SJCRH30 (cell line): ENCODE measurements at places on chromosomes 5 and 9.

- peaks cover 11% of the 10 kb centered on the region for H3K4me1 ChIP-seq
- DNase-seq, result no peak
- H3K27me3 ChIP-seq, result no peaks in the 10 kb centered on the region
- no peaks in the 10 kb centered on the region for H3K36me3 ChIP-seq
- H3K27ac ChIP-seq, result no peak overlapping the region
- H3K4me3 ChIP-seq, result no peak overlapping the region
These were observed 2.4 kb upstream of the ARHGEF37 start for GRCh38 chr5:149578896-149579295.

DNA sequence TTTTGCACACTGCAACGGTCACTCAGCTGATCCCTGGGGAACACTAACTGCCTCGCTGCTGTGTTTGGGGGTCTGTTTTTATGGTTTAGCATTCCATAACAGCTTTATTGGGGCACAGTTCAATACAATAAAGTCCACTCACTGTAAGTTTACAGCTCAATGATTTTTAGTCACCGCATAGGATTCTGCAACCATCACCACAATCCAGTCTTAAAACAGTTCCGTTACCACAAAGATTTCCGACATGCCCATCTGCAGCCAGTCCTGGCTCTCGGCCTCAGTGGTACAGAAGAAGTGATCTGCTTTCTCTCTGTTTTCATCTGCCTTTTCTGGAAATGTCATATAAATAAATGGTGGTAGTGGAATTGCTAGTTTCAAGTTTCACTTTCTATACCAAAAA is 23.6 kb downstream of the OR2V2 start:
- no peaks in the 10 kb centered on the region for H3K4me1 ChIP-seq
- no peak overlapping the region for H3K27ac ChIP-seq
- no peaks in the 10 kb centered on the region for H3K36me3 ChIP-seq
- DNase-seq, result no peak
- H3K4me3 ChIP-seq, result no peak overlapping the region

GRCh38 chr5:108264533-108264932 is 117.4 kb downstream of the FBXL17 start:
- H3K4me3 ChIP-seq, result no peak overlapping the region
- no peaks in the 10 kb centered on the region for H3K27me3 ChIP-seq
- peak; percentile 20 for DNase-seq
- peaks cover 7% of the 10 kb centered on the region for H3K4me1 ChIP-seq
- H3K36me3 ChIP-seq, result no peaks in the 10 kb centered on the region
- H3K27ac ChIP-seq, result no peak overlapping the region

GRCh38 chr5:36105819-36106218 is 39.1 kb upstream of the UGT3A2 start:
- no peak overlapping the region for H3K27ac ChIP-seq
- H3K36me3 ChIP-seq, result peaks cover 15% of the 10 kb centered on the region
- H3K4me1 ChIP-seq, result no peaks in the 10 kb centered on the region
- DNase-seq, result no peak

DNA sequence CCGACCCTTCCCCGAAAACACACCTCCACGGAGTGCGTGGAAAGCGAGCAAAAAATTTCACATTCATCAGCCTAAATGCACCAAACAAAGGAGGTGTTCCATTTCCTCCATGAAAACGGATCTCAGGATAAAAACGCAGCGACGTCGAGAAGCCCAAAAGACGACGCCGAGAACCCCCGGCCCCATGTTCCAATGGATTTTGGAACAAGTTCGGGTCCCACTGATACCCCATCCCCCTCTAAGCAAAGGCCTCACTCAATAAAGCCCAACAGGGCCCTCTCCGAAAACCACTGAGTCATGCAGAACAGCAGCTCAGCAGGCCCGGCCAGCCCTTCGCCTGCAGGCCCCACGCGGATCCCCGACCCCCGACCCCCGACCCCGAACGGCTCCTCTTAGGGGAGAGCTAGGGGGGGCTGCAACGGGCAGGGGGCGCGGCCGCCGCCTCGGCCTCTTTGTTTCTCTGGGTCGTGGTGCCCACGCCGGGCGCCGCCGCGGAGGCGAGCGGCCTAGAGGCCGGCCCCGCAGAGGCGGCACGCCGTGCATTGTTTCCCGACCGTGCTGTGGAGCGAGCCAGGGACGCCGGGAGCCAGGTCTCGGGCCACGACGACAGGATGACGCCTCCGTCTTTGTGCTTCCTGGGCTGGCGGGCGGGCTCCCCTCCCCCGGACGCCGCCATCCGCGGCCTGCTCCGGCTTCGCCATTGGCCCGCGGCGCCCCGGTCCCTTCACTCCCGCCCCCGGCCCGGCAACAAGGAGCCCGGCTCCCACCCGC is 915 bp downstream of the ZFAND5 start:
- peaks cover 14% of the 10 kb centered on the region for H3K4me1 ChIP-seq
- DNase-seq, result peak; percentile 57
- peak overlapping the region; percentile 94 for H3K4me3 ChIP-seq
- peak overlapping the region; percentile 95 for H3K27ac ChIP-seq
- no peaks in the 10 kb centered on the region for H3K27me3 ChIP-seq

DNA sequence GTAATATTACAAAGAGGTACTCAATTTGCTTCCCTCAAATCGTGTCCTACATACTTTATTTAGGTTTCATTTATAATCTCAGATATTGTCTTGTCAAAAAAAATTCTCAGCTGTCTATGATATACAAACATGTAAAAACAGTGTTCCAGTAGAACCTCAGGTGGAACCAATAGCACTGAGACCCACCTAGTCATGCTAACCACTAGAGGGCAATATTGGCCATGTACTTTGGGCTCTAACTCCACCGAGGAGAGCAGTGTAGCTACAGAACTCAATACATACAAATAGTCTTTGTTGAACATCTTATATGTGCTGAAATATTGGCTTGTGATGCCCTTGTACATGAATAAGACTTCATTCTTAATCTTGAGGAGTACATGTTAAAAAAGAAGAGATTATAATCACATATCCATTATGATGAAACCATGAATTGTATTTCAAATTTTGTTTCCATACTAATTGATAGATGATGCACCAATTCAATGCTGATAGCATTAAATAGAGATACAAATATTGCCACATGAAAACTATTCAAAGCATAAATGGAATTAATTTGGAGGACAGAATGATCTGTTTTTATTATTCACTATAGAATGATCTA is 71.2 kb upstream of the CNTLN start:
- H3K27me3 ChIP-seq, result no peaks in the 10 kb centered on the region
- H3K4me3 ChIP-seq, result no peak overlapping the region
- H3K27ac ChIP-seq, result no peak overlapping the region
- DNase-seq, result peak; percentile 26
- no peaks in the 10 kb centered on the region for H3K36me3 ChIP-seq

- no peak overlapping the region for H3K4me3 ChIP-seq
- H3K27ac ChIP-seq, result no peak overlapping the region
- no peaks in the 10 kb centered on the region for H3K36me3 ChIP-seq
- H3K4me1 ChIP-seq, result no peaks in the 10 kb centered on the region
These were observed 127.1 kb downstream of the NMUR2 start for GRCh38 chr5:152277936-152278335.

- no peak overlapping the region for H3K4me3 ChIP-seq
- no peaks in the 10 kb centered on the region for H3K36me3 ChIP-seq
- no peaks in the 10 kb centered on the region; the same call in 1 of the 2 replicates for H3K4me1 ChIP-seq
- no peak overlapping the region for H3K27ac ChIP-seq
- DNase-seq, result no peak
These were observed 83.9 kb downstream of the PRLR start for GRCh38 chr5:35146406-35146805.

- peaks cover 2% of the 10 kb centered on the region; the same call in 1 of the 2 replicates for H3K36me3 ChIP-seq
- no peaks in the 10 kb centered on the region for H3K27me3 ChIP-seq
- H3K27ac ChIP-seq, result no peak overlapping the region
- H3K4me3 ChIP-seq, result no peak overlapping the region
- peaks cover 11% of the 10 kb centered on the region for H3K4me1 ChIP-seq
These were observed 45.5 kb downstream of the COL27A1 start for GRCh38 chr9:114200721-114201300.

GRCh38 chr9:21689854-21690253 is 112.6 kb upstream of the MTAP start:
- H3K27me3 ChIP-seq, result no peaks in the 10 kb centered on the region
- H3K36me3 ChIP-seq, result no peaks in the 10 kb centered on the region
- no peaks in the 10 kb centered on the region for H3K4me1 ChIP-seq

DNA sequence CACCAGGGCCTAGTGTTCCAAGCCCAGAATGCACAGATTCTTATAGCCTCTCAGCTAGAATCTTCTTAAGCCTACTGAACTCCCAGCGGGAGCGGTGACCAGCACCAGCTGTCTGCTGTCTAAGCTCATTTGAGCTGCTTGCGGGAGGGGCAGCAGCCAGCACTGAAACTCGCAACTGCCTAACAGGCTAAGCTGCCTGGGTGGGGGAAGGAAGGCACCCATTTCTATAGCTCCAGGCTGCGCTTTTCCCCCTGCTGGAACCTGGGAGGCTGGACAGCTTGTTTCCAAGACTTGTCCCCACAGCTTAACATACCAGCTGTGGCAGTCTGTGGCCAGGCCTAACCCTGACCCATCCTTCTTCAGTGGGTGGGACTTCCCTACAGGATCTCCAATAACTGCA is 512.9 kb downstream of the EFNA5 start:
- peak; percentile 76 for DNase-seq
- no peak overlapping the region for H3K4me3 ChIP-seq
- H3K36me3 ChIP-seq, result no peaks in the 10 kb centered on the region
- H3K27me3 ChIP-seq, result no peaks in the 10 kb centered on the region

DNA sequence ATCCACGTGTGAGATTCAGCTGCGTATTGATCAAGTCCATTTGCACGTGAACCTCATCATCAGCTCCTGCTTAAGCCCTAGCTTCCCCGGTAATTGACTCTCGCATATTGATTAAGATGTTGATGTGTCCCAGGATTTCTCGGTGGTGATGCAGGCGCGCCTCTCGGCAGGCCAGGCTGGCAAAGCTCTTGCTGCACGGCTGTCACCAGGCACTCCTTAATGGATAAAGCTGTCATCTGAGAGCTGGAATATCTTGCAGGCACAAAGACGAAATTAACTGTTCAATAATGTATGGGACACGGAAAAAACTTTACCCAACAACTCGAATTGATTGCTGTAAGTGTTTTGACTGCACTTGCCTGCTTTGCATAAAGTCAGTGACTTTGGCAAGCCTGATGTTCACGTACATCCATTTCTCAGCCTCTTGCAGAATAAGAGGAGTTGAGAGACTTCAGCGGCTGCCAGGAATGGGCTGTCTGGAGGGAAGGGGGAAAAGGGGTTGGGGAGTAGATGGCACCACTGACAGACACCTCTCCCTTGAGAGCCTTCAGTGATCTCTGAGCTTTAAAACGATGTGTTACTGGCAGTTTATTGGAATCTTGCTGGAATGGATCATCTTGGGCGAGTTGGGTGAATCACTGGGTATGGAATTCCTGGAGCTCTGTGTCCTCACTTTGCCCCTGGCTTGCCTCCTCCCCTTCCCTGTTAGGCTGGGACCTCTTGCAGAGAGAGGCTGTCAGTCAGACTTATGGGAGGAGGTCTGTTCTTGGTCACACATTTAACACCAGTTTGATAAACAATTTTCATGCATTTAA is 650.3 kb downstream of the CCDC171 start:
- H3K27me3 ChIP-seq, result no peaks in the 10 kb centered on the region
- H3K4me1 ChIP-seq, result peaks cover 26% of the 10 kb centered on the region
- no peaks in the 10 kb centered on the region for H3K36me3 ChIP-seq
- H3K4me3 ChIP-seq, result no peak overlapping the region
- DNase-seq, result peak; percentile 50

- H3K36me3 ChIP-seq, result no peaks in the 10 kb centered on the region
- H3K4me1 ChIP-seq, result peaks cover 24% of the 10 kb centered on the region
- no peaks in the 10 kb centered on the region for H3K27me3 ChIP-seq
- peak overlapping the region; percentile 31 for H3K27ac ChIP-seq
- no peak overlapping the region for H3K4me3 ChIP-seq
These were observed 82.5 kb downstream of the ESM1 start for GRCh38 chr5:54902791-54903473.

- H3K36me3 ChIP-seq, result no peaks in the 10 kb centered on the region
- no peaks in the 10 kb centered on the region for H3K4me1 ChIP-seq
- no peaks in the 10 kb centered on the region for H3K27me3 ChIP-seq
- no peak for DNase-seq
- H3K4me3 ChIP-seq, result no peak overlapping the region
These were observed 398.3 kb downstream of the IRX2 start for GRCh38 chr5:2353211-2353610.

DNA sequence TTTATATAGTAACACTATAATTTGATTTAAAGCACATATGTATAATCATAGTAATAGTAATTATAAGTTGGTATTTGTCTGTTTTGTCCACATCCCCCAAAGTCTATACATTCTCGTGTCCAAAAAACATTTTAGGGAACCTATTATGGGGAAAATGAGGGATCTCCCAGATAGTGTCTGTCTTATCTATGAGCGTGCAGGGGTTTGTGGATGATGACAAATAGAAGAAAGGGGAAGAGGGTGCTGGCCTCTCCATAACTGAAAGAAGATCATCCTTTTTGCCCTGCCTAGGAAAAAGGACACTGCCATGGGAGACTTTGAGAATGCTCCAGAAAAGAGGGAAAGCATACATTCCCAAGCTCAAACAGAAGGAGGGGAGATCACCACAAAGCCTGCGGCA is 45.3 kb downstream of the C5orf22 start:
- H3K4me3 ChIP-seq, result no peak overlapping the region
- H3K4me1 ChIP-seq, result no peaks in the 10 kb centered on the region
- H3K36me3 ChIP-seq, result no peaks in the 10 kb centered on the region

DNA sequence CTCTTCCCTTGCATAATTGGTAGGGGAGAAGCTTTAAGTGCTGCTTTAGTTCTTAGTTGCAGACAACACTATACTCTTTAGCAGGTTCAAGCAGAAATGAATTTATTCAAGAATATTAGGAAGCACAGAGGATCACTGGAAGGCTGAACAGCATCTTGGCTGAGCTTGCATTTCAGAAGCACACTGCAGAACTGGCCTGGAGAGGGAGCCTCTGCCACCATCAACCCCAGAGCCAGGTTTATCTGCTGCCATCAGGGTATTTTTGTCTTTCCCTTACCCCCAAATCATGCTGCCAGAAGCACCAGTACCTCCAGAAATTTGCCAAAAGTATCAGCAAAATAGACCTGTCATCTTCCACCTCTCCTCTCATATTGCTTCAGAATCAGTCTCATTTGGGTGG is 440.7 kb downstream of the DMAC1 start:
- no peaks in the 10 kb centered on the region for H3K4me1 ChIP-seq
- no peak for DNase-seq
- no peak overlapping the region for H3K27ac ChIP-seq
- H3K27me3 ChIP-seq, result no peaks in the 10 kb centered on the region
- no peak overlapping the region for H3K4me3 ChIP-seq

GRCh38 chr9:117233016-117233415 is 181.8 kb downstream of the ASTN2 start:
- no peak overlapping the region for H3K4me3 ChIP-seq
- H3K27ac ChIP-seq, result no peak overlapping the region
- H3K27me3 ChIP-seq, result no peaks in the 10 kb centered on the region
- no peak for DNase-seq
- H3K4me1 ChIP-seq, result no peaks in the 10 kb centered on the region

DNA sequence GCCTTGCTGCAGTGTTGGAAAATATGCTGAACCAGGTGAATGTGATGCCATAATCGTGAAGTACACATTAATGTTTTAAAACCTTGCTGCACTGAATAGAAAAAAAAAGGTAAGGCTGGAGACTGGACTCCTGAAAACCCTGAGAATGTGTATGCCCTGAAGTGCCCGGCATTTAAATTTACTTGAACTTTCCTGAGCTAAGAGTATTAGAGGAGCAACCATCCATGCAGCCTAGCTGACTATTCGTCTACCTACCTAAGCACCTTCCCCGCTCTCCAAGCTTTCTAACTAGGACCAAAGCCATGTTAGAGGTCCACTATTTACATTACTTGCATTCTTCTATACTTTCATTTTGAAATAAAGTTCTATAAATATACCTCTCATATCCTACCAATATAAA is 1.4 kb downstream of the GABRG2 start:
- no peak for DNase-seq
- no peaks in the 10 kb centered on the region for H3K4me1 ChIP-seq
